Immature natural killer cell (primary cell): ENCODE measurements at places on chromosomes 12 and 14. TPM values are rescaled to one million over a fixed set of nuclear protein-coding genes. Genes with fewer than 3 reads are reported as not detected.

Gene RPL10L
- polyA plus RNA-seq, result not detected

Gene SERPINA9
- not detected for polyA plus RNA-seq

Gene LAG3
- 1.6 TPM for polyA plus RNA-seq

Gene CPM
- not detected for polyA plus RNA-seq

Gene ETFBKMT
- polyA plus RNA-seq, result 1.3 TPM

Gene CEP128
- 2.0 TPM for polyA plus RNA-seq

Gene SSPN
- not detected for polyA plus RNA-seq

Gene KRT83
- not detected for polyA plus RNA-seq

Gene TMED10
- 442 TPM for polyA plus RNA-seq

Gene C12orf54
- not detected for polyA plus RNA-seq
